T-helper 2 cell treated with Interferon-gamma antibody and Interleukin-4, amounts not matched to agents 5 μg/mL and 100 μg/mL, for 36 hours (primary cell): ENCODE measurements at places on chromosomes 11 and 22.
A peak's percentile ranks its signal among the peaks of the same experiment; 100 is the strongest.

DNA sequence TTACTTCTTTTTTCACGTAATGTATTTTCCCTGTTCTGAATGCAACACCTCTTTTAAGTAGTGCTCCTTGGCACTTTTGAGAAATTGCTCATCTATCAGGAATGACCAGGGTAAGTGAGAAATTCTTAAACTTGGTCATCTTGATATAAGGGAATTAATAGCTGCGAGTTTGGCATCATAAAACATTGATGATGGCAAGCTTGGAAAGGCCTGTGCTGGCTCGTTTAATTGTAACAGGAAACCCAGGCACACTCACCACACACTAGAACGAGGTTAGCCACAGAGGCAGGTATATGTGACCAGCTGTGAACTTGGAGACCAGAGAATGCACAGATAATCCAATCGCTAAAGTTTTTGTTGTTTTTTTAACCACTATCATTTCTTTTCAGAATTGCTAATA, 24.3 kb downstream of the FAM118A start:
- peaks cover 5% of the 10 kb centered on the region for H3K4me1 ChIP-seq
- no peak for DNase-seq
- H3K27ac ChIP-seq: no peak overlapping the region

DNA sequence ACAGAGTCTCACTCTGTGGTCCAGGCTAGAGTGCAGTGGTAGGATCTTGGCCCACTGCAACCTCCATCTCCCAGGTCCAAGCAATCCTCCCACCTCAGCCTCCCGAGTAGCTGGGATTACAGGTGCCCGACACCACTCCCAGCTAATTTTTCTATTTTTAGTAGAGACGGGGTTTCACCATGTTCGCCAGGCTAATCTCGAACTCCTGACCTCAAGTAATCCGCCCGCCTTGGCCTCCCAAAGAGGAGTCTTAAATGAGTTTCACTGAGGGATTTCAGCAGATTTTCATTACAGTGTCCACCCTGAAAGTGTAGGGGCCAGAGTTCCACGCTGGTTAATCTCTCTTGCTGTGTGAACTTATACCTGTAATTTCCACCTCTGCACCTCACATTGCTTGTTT, 412 bp upstream of the RPS3 start:
- H3K4me3 ChIP-seq: peak overlapping the region; percentile 97
- no peak for DNase-seq
- peak overlapping the region; percentile 98 for H3K27ac ChIP-seq
- H3K4me1 ChIP-seq: peaks cover 42% of the 10 kb centered on the region
- peaks cover 7% of the 10 kb centered on the region for H3K27me3 ChIP-seq
- peaks cover 46% of the 10 kb centered on the region for H3K36me3 ChIP-seq

DNA sequence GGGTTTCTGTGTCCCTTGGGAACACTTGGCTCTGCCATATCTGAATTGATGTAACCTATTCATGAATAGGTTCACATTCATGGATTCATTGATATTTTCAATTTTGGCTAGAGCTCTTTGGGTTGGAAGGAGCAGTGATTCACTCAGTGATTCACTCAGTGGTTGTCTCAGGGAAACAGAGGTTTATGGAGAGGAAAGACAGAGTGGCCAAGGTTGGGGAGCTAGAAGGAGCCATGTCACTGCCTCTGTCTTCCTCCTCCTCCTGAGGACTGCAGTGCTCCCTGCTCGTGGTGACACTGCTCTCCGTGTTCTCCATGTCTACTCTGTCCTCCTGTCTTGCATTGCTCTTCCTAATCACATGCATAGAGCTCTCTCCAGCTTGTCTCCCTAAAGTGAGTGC, 17.4 kb downstream of the CEP164 start:
- H3K27me3 ChIP-seq: no peaks in the 10 kb centered on the region
- H3K4me1 ChIP-seq: no peaks in the 10 kb centered on the region
- H3K4me3 ChIP-seq: no peak overlapping the region

- no peaks in the 10 kb centered on the region for H3K4me1 ChIP-seq
- DNase-seq: no peak
- peaks cover 3% of the 10 kb centered on the region for H3K27me3 ChIP-seq
- H3K27ac ChIP-seq: no peak overlapping the region
- no peak overlapping the region for H3K4me3 ChIP-seq
Measured at GRCh38 chr11:69567951-69568808, 72.8 kb upstream of the CCND1 start.

DNA sequence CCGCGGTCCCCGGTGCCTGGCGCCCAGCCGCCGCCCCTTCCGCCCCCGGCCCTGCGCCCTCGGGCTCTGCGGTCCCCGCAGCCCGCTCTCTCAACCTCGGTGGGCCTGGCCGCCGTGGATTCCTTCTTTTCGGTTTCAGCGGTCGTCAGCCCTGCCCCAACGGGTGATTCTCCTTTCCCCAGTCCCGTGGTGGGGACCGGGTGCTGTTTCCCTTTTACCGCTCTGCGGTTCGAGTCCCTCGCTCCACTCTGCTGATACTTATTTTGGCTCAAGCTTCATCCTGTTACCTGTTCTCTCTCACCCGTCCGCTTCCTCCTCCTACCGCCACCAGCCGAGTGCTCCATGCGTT, 494 bp downstream of the ZDHHC5 start:
- H3K27ac ChIP-seq: peak overlapping the region; percentile 98
- peaks cover 14% of the 10 kb centered on the region for H3K36me3 ChIP-seq
- H3K27me3 ChIP-seq: no peaks in the 10 kb centered on the region
- H3K4me3 ChIP-seq: peak overlapping the region; percentile 89
- no peak for DNase-seq

DNA sequence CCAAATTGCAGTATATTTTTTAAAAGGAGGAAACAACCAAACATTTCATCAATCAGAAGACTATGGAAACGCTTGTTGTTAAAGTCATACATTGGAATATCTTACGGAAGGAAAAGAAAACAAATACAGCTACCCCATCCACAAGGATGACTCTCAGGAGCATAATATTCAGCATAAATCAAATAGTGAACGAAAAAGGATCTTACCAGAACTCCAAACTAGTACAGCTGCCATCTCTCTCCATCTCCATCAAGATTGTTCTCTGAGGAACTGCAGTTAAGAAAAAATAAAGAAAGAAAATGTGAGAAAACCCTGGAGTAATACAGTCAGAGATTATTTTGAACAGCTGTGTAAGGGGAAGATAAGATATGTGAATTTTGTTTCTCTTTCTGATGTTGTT, 299.8 kb upstream of the CNTN5 start:
- DNase-seq: no peak
- H3K4me1 ChIP-seq: no peaks in the 10 kb centered on the region
- no peak overlapping the region for H3K27ac ChIP-seq
- no peaks in the 10 kb centered on the region for H3K36me3 ChIP-seq

GRCh38 chr11:119622454-119623143, 106.4 kb downstream of the NECTIN1 start:
- DNase-seq: no peak
- no peaks in the 10 kb centered on the region for H3K4me1 ChIP-seq
- no peaks in the 10 kb centered on the region for H3K36me3 ChIP-seq
- H3K4me3 ChIP-seq: no peak overlapping the region

GRCh38 chr11:119486691-119487259, 63.8 kb upstream of the THY1 start:
- peaks cover 2% of the 10 kb centered on the region for H3K27me3 ChIP-seq
- H3K36me3 ChIP-seq: no peaks in the 10 kb centered on the region
- no peaks in the 10 kb centered on the region for H3K4me1 ChIP-seq
- DNase-seq: no peak
- no peak overlapping the region for H3K4me3 ChIP-seq

DNA sequence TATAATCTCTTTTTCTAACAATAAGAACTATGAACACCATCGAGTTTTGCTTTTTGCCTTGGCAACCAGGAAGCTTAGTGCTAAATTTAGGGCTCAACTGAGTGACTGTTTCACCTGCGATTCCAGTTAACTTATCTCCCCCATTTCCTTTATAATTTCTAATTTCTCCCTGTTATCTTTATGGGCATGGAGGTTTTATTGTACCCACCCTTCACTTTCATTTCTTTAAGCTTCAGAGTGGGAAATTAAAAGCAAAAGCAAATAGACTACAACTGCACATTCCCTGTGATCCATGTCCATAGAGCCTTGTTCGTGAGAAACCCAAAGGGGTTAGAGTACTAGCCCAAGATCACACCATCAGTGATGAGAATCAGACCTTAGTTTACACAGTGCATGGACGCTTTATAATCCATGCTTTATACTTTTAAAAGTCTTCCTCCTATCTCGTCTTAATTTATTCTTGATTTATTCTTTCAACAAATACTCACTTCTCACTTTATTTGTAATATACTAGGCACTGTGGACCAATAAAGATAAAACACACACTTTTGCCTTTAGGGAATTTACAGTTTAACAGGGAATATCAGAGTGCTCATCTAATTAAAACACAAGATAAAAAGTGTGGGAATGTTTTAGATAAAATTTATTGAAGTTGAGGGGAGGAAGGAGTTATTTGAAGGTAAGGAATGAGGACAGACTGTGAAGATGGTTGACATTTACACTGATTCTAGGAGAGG, 40.6 kb downstream of the ADAMTS15 start:
- DNase-seq: no peak
- H3K27me3 ChIP-seq: peaks cover 18% of the 10 kb centered on the region
- H3K4me1 ChIP-seq: peaks cover 3% of the 10 kb centered on the region
- H3K36me3 ChIP-seq: no peaks in the 10 kb centered on the region
- H3K4me3 ChIP-seq: no peak overlapping the region
- H3K27ac ChIP-seq: no peak overlapping the region

DNA sequence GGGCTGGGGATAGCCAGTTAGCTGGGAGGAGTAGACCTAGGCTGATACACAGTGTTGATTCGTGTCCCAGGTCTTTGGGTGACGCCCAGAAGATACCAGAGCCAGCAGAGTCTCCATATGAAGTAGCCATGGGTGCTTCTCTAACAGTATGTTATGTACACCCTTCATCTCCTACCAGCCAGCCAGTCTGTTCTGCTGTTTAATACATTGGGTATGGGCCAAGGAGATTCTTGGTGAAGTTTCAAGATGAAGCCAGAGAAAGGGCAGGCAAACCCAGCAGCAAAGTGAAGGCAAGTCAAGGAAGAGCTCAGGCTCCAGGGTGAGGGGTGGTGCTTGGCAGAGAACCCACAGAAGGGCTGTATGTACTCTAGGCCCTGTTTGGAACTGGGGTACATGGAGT, 56.4 kb downstream of the PPFIBP2 start:
- H3K36me3 ChIP-seq: no peaks in the 10 kb centered on the region
- no peak for DNase-seq
- H3K4me3 ChIP-seq: no peak overlapping the region

DNA sequence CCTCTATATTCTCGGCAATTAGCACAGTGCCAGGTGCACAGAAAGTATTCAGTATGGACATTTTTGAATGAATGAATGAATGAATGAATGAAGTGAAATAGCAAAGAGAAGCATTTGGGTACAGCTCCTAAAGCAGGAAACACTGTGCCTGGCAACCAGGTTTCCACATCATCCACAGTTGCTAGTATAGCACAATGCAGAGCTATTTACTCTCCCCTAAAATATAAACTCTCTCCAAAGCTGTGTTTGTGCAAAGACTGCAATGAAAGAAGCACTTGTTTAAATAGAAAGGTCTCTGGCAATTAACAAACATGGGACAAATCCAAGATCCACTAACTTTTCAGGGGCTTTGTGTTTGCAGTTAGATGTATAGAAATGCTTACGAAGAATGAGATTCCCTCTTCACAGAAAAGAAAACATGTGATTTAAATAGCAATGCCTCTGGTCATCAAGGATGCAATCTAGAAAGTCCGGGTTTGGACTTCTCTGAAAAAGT, 103.0 kb upstream of the OPCML start:
- no peak for DNase-seq
- H3K36me3 ChIP-seq: no peaks in the 10 kb centered on the region
- H3K4me3 ChIP-seq: no peak overlapping the region
- H3K27ac ChIP-seq: no peak overlapping the region
- H3K27me3 ChIP-seq: no peaks in the 10 kb centered on the region

DNA sequence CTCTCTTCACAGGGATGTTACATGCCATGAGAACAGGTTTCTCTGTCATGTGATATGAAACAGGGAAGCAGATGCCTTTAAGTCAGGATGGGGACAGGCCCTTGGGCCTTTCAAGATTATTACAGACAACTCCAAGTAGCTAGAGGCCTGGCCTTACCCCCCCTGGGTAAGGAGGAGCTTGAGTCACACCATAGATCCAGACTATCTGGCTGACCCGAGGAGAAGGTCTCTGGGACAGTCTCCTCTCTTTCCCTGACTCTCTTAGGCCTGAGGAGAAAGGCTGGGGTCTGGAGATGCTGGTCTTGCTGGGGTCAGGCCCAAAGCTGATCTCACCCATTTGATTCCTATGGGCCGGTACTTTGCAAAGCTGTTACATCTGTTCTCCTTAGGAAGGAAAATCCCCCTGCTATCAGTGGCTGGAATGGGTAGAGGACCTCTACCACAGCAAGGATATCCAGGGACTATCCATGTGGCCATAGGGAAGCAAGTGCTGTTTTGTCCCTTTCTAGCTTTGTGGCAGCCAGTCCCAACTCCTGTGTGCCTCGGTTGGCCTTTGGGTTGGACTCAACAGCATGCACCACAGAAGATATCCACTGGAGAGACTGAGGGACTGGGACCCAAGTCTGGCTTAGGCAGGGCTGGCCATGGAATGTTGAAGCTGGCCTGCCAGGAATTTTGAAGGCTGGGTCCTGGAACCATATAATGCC, 25.2 kb downstream of the RELT start:
- peaks cover 3% of the 10 kb centered on the region for H3K4me1 ChIP-seq
- no peak overlapping the region for H3K4me3 ChIP-seq
- peaks cover 13% of the 10 kb centered on the region for H3K36me3 ChIP-seq
- H3K27ac ChIP-seq: no peak overlapping the region

GRCh38 chr11:119284344-119285157, 32.4 kb downstream of the MCAM start:
- DNase-seq: no peak
- peaks cover 21% of the 10 kb centered on the region for H3K4me1 ChIP-seq
- peaks cover 52% of the 10 kb centered on the region for H3K36me3 ChIP-seq
- no peak overlapping the region for H3K4me3 ChIP-seq
- H3K27me3 ChIP-seq: no peaks in the 10 kb centered on the region
- peak overlapping the region; percentile 28 for H3K27ac ChIP-seq

- no peaks in the 10 kb centered on the region for H3K27me3 ChIP-seq
- no peak overlapping the region for H3K4me3 ChIP-seq
- H3K4me1 ChIP-seq: no peaks in the 10 kb centered on the region
- H3K36me3 ChIP-seq: no peaks in the 10 kb centered on the region
- H3K27ac ChIP-seq: no peak overlapping the region
Measured at GRCh38 chr11:29962243-29962642, 54.6 kb downstream of the KCNA4 start.

DNA sequence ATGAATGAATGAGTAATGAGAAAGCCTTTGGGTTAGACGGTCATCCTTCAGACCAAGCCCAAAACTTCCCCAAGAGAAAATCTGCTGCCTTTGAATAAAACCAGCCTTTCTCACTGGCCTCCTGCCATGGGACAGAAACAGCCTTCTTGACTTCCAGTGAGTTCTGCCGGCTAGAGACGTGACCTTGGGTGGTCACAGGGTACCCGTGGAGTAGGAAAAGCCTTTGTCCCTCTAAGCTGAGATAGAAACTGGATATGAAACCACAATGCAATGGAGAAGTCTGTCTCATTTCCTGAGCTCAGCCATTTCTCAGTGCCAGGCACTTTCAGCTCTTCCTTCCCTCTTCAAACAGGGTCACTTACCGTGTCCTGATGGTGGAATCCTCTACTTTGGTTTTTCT, 21.2 kb upstream of the YWHAH start:
- peaks cover 10% of the 10 kb centered on the region for H3K4me1 ChIP-seq
- H3K27ac ChIP-seq: no peak overlapping the region
- no peak overlapping the region for H3K4me3 ChIP-seq
- no peaks in the 10 kb centered on the region for H3K36me3 ChIP-seq
